ENCODE measurements at places on chromosomes 4 and X. TPM values are rescaled to one million over a fixed set of nuclear protein-coding genes. Genes with fewer than 3 reads are reported as not detected.

OGT gene
- polyA plus RNA-seq: 30.9 TPM

GRCh38 chrX:119419146-119419545 lies 20.0 kb downstream of the SLC25A43 start:
- H3K27ac ChIP-seq: no peak overlapping the region
- H3K4me3 ChIP-seq: no peak overlapping the region
- H3K36me3 ChIP-seq: no peaks in the 10 kb centered on the region
- no peak for DNase-seq
- H3K4me1 ChIP-seq: no peaks in the 10 kb centered on the region
- H3K27me3 ChIP-seq: no peaks in the 10 kb centered on the region

- H3K4me3 ChIP-seq: no peak overlapping the region
- no peaks in the 10 kb centered on the region for H3K4me1 ChIP-seq
- DNase-seq: no peak
- peaks cover 6% of the 10 kb centered on the region for H3K27me3 ChIP-seq
Observed at GRCh38 chr4:159497936-159498335, 395.1 kb downstream of the RAPGEF2 start.

DNA sequence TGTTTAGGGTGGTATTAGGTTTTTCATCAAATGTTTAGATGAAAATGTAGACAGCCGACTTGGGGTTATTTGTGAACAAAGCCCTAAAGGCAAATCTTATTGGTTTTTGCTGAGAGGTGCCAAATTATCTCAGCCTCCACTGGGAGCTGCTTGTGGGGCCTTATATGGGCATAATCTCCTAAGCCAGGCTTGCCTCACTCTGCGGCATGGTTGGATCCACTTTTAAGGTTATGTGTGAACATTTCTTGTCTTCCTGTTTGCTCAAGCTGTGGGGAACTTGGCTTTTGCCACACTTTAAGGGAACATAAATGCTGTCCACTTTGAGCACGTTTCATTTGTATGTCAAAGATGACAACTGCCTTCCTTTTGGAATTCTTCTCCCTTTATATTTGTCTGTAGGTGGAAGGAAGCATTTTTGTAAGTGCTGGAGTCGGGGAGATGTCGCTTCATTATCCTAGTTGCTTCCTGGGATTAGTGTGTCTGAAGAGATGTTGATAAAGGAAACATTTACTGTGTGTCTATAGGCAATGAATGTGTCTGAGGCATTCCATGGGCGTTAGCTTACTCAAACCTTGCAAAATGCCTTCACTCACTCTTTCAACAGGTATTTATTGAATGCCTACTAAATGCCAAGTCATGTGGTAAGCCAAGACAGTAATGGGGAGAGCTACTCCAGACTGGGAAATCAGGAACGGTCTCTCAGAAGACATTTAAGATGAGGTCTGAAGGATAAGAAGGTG lies 78.3 kb downstream of the SLC9A6 start:
- no peak for DNase-seq
- H3K36me3 ChIP-seq: no peaks in the 10 kb centered on the region
- no peak overlapping the region for H3K27ac ChIP-seq

All from naive B cell (primary cell).